ENCODE measurements at places on chromosomes 2 and 18. TPM values are rescaled to one million over a fixed set of nuclear protein-coding genes. Genes with fewer than 3 reads are reported as not detected.

DNA sequence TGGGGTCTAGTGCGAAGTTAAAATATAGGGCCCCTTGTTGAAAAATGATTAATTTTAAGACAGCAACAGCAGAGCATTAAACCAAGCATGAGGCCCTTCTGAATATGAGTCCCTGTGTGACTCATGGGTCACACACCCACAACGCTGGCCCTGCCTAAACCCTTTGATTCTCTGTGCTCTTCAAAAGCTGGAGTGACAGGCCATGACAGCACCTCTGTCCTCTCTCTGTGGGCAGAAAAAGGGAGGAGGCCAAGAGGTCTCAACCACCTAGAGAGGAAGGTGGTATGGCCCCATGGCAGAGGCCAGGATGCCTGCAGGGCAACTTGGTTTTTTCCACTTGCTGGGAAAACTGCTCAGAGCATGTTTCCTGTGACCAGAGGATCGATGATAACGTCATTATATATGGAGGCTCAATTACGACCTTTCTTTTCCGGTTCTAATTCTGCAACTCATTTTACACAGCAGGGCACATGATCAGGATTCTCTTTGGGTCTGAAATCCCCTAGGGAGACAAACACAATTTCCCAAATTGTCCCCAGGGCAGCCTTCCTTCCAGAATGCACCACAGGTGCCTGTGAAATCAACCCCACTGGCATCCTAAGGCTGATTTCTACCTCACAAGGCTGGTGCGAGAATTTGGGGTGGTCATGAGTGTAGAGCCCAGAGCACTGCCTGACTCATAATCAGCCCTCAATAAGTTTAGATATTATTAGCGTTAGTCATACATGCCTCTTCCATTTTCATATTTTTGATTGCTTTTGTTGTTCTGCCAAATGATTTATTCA, 102.0 kb upstream of the PPP1CB start:
- peak; percentile 44 for DNase-seq

DNA sequence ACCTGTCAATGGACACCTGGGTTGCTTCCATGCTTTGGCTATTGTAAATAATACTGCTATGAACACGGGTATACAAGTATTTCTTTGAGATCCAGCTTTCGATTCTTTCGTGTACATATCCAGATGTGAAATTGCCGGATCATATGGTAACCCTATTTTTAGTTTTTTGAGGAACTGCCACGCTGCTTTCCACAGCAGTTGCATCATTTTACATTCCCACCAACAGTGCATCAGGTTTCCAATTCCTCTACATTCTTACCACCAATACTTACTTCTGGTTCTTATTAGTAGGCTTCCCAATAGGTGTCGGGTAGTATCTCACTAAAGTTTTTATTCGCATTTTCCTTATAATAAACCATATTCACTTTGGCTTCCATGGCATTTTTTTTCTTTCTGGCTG, 69.6 kb downstream of the PID1 start:
- no peak for DNase-seq

DNA sequence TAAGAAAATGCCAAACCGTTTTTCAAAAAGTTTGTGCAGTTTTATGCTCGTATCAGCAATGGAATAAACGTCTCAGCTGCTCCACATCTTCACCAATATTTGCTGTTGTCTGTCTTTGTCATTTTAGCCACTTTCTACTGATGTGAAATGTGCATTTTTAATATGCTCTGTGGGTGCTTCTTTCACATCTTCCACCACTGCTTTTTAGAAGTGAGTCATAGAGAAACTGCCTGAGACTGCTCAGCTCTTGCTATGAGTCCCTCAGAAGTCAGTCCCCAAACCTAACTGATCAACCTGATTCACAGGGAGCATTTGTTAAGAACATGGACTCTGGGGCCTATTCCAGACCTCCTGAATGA, 41.0 kb upstream of the EPC2 start:
- no peak for DNase-seq

- no peak for DNase-seq
Observed at GRCh38 chr2:105377871-105378270, 21.0 kb downstream of the FHL2 start.

DNA sequence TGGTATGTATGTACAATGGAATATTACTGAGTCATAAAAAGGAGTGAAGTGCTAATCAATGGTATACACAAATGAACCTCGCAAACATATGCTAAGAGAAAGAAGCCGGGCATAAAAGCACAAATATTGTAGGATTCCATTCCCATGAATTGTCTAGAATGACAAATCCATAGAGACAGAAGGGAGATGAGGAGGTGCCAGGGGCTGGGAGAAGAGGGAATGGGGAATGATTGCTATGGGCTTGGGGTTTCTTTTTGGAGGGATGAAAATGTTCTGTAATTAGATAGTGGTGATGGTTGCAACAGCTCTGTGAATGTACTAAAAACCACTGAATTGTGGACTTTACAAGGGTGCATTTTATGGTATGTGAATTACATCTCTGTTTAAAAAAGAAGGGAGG, 73.5 kb downstream of the GLI2 start:
- no peak for DNase-seq

GRCh38 chr2:9846554-9846953, 3.3 kb downstream of the TAF1B start:
- no peak for DNase-seq

GRCh38 chr2:205681401-205682238, 681 bp upstream of the NRP2 start:
- peak; percentile 69 for DNase-seq

DNA sequence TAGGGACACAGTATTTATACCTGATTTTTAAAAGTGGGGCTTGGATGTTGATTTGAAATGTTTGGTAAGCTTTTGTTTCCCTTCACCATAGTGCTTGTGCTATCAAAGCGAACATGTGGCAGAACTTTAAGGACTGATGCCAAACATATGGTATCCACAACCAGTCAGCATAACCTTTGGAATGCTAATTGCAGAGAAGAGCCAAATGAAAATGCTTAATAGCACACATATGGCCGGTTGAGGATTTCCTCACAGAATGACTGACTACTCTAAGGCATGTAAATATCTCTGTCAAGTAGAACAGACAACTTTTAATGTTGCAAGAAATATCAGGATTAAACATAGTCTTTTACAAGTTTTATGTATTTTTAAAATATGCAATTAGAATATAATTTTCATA, 120.9 kb upstream of the COL3A1 start:
- no peak for DNase-seq

DNA sequence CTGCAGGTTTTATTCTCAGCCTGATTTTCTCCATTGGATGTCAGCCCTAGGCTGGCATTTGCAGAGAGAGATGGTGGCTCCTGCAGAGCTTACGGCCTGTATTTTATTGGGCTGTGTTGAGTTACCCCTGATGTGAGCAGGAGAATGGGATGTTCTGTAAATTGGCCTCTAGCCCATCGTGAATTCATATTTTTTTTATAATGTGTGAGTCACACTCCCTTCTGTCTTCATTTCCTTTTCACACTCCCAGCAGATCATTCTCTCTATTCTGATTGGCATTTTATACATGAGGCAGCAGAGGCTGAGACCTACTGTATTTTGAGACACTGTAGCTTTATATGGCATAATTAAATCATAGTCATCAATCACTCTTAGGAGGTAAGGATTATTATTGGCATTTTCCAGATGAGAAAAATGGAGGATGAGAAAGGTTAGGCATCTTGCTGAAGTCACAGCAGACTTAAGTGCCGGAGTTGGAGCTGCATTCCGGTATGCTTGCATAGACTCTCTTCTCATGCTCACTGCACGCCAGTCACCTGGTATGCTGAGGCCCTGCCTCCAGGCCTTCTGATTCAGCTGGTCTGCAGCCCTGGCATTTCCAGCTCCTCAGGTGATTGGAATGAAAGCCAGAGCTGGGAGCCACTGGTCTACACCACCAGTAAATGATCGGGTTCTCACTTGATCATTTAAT, 142.4 kb downstream of the NEDD4L start:
- peak; percentile 68 for DNase-seq

GRCh38 chr2:768451-768850, 91.2 kb upstream of the TMEM18 start:
- DNase-seq: no peak

GRCh38 chr18:77115192-77115953, 17.2 kb downstream of the MBP start:
- DNase-seq: peak; percentile 37

DNA sequence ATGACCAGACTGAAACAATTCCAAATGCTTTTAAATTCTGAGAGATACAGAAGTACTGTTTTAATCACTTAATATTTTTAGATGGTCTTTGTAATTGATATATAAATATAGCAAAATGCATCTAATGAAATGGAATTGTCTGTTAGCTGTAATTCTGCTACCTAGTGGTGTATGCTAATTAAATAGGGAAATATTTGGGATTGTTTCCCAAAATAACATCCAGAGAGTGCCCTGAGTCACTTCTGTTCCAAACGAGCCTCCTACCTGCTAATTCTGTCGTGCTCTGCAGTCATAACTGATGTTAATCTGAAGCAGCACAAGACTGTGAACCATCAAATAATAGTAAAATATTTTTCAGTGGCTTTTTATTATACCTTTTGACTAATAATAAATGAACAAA, 71.4 kb upstream of the NOSTRIN start:
- no peak for DNase-seq

- DNase-seq: no peak
Observed at GRCh38 chr2:16014802-16015201, 74.5 kb downstream of the MYCN start.

DNA sequence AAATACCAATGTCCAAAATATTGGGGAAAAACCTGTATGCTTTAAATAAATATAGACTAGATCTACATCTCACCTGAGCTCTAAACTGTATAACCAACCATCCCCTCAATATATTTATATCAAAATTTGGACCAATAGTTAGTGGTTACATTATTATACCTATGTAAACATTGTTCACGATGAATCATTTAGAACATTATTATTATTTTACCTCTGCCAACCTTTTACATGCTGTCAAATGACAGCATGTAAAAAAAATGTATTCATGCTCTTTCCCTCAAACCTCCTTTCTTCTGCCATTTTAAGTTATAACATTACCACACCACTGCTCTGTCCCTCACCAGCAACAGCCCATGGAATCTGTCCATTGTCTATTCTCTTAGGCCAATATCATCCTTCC, 9.6 kb downstream of the FTCDNL1 start:
- DNase-seq: no peak

GRCh38 chr18:47968721-47969120, 38.3 kb upstream of the SMAD2 start:
- DNase-seq: no peak

- DNase-seq: no peak
Observed at GRCh38 chr2:196449083-196449482, 190.4 kb upstream of the CCDC150 start.

DNA sequence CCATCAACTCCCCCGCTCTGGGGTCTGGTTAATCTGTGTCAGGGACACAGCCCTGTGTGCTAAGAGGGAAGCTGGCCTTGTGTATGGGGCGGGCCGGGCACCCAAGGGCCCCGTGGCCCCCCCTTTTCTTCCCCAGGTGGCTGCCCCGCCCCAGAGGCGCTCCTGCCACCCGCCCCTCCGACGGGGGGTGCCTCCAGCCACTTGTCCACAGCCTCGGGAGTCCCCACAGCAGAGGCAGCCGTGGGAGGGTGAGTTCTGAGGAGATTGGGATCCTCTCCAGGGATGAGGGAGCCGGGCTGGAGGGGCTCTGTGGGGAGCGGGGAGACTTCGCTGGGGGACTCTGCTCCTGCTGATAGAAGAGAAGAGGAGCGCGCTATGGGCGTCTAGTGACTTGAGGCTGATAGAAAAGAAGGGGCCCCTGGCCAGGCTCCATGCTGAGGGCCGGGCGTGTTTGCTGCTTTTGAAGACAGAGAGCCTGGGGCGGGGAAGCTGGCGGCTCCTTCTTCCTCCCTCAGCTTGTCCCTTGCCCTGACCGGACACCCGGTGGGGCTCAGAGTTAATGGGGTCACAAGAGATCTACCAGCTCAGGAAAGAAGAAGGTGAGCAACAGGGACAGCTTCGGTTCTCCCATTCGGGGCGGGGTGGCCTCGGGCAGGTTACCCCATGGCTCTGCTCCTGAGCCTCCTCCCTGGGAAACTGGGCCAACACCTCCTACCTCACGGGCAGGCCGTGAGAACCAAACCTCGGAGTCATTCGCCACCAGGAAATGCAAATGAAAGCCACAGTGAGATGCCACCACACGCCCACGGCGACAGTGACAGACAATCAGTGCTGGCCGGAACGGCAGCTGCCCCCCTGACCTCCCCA, 89.4 kb upstream of the TAF1B start:
- DNase-seq: peak; percentile 12

DNA sequence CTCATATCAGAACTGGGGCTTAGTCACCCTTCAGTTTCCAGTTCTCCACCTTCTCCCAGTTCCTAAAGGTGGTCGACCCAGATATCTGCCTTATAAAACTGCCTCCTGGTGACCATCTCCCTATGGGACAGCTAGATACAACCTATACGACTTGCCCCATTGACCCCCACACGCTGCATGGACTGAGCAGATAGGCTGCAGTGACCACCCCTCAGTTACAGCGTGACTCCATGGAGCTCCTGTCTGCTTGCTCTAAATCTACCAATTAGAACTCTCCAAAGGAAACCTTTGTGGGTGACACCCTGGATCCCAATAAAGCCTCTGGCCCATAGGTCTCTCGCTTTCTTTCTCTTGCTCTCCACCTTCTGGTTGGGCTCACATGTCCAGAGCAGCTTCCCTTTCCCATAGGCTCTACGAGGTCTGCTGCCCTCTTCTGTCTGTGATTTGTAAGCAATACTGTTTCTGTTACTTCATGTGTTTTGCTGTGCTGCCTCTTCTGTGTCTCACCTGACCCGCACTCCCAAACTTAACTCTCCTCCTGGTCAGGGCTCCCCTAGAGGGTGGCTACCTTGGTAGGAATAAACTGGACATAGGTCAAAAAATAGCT, 971.3 kb upstream of the FAM98A start:
- DNase-seq: peak; percentile 3

DNA sequence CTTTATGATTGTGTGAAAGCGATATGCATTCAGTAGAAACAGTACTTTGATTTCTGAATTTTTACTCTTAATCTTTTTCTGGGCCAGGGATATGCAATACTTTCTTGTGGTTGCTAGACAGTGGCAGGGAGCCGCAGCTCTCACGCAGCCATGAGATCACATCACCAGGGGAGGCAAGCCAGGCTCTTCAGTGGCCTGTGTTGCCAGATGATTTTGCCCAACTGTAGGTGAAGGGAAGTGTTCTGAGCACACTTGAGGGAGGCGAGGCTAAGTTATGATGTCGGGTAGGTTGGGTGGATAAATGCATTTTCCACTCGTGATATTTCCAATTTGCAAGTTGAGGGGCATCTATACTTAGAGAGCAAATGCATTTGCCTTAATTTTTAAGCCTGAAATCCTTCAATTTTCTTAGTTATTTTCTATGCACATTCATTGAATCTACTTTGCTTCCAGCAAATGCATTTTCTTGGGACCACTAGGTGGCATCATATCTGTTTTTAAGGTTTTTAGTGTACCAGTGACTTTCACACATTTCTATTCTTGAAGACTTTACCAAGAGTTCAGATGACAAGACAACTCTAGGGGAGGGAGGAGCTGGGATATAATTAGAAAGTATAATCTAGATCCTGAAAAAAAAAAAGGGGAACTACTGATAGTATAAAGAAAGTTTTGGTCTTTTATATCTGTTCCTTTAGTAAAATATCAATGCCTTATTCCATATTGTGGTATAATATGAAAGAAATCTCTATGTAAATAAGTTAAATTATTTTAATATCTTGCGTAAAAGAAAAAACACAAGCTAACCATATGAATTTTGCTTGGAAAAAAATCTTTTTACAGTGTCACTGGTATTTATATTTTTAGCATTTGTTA, 643.3 kb downstream of the SOCS6 start:
- peak; percentile 36 for DNase-seq

POMC gene
- 0.99 TPM for total RNA-seq

ZNF2 gene
- total RNA-seq: 4.6 TPM

RBM45 gene
- 20.6 TPM for total RNA-seq

FRZB gene
- total RNA-seq: 0.79 TPM

ABCG5 gene
- not detected for total RNA-seq

VWC2L gene
- total RNA-seq: not detected

PLA2R1 gene
- total RNA-seq: 7.0 TPM

ATG9A gene
- 43.3 TPM for total RNA-seq

Measured in lung microvascular endothelial cell (primary cell).